ENCODE measurements at places on chromosomes 6 and 20.
A peak's percentile ranks its signal among the peaks of the same experiment; 100 is the strongest.

- no peak for DNase-seq
These were observed 379.9 kb upstream of the IRAK1BP1 start for GRCh38 chr6:78487401-78487800.

- DNase-seq: no peak
These were observed 78.3 kb downstream of the AKAP7 start for GRCh38 chr6:131213501-131213990.

DNA sequence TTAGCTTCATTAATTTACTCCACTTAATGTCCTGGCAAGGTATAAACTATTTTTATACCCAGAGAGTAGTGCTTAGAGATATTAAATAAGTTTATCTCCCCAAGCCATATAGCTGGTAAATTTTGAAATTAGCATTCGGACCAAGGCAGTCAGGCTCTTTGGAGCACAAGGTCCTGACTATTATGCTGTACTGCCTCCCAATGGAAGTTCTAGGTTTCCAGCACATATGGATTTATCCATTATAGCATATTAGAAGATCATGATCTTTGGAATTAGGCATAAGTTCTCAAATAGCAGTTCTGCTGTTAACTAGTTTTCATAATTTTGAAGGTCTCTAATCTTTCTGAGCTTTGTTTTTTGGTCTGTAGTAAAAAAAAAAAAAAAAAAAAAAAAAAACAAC is 835.3 kb upstream of the EPHA7 start:
- no peak for DNase-seq

- DNase-seq: no peak
These were observed 535 bp downstream of the VSTM2L start for GRCh38 chr20:37903317-37904007.

- DNase-seq: peak; percentile 51
These were observed 61.6 kb upstream of the SNX9 start for GRCh38 chr6:157761331-157761921.

DNA sequence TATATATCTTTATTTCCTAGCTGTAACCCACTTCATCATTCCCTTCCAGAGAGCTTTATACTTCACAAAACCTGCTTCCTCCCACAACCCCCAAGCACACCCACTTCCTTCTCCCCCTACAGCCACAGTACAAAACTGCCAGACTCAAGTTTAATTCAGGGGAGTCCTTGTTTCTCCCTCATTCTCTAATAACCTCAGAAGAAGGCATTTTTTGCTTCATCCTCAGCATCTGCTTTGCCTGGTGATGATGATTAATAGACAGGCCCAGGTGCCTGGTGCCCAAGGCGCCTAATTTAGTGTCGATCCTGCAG is 414.3 kb downstream of the KIF16B start:
- no peak for DNase-seq

DNA sequence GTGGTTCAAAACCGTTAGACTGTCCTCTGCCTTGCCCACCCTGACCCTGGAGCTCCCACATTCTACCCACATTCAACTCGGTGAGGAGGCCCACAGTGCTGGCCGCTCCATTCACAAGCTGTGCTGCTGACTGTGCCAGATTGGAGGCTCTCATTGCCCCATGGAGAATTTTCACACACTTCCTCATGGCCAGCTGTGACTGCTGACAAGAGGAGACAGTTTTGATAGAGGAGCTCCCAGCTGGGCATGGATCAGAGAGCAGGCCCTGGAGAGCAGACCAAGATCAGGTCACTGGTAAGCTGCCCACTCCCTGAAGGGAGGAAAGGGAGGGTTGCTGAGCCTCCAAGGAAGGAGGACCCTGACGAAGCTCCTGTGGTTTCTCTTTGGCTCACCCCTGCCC is 246.1 kb upstream of the RIN2 start:
- no peak for DNase-seq
